ENCODE measurements at places on chromosomes 1 and 21.

GRCh38 chr1:192860478-192861185, 51.8 kb downstream of the RGS2 start:
- DNase-seq = no peak

GRCh38 chr1:48810740-48811139, 34.0 kb upstream of the BEND5 start:
- no peak for DNase-seq

DNA sequence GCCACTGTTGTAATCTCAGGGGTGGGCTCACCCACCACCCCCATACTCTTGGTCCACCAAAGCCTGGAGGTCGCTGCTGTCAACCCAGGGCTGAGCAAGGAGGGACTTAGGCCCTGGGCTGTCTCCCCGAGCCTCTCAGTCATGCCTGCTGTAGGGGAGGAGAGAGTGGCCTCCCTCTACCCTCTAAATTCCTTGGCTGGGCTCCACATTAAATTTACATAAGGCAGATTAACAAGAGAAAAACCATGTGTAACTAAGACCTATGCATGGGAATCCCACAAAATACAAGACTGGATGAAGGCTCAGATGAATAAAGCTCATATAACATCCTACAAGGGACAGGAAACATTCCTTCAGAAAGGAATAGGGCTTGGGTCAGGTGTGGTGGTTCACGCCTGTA, 1.8 kb upstream of the PIK3CD start:
- DNase-seq = no peak

DNA sequence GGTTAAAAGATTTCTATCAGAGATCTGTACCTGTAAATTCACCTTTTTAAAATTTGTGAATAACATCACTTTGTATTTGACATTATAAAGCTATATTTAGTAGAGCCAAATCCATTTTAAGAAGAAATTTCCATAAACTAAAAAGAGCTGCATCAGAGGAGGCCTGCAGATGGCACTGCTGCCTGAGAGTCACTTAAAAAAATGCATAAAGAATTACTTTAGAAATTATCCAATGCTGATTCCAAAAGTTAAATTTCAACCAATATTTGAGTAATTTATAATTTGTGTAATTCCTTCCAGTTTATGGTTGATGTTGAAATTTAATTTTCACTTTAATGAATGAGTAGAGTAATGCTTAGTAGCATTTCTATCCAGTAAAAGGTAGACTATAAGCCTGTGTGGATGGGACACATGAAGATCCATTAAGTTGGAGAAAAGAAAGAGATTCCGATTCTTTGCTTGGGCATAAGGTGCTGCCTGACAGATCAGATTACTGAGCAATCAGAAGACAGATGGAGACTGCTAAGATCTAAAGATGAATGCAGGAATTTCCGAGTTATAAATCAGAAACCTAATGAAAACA, 20.7 kb upstream of the RPE65 start:
- DNase-seq = no peak

DNA sequence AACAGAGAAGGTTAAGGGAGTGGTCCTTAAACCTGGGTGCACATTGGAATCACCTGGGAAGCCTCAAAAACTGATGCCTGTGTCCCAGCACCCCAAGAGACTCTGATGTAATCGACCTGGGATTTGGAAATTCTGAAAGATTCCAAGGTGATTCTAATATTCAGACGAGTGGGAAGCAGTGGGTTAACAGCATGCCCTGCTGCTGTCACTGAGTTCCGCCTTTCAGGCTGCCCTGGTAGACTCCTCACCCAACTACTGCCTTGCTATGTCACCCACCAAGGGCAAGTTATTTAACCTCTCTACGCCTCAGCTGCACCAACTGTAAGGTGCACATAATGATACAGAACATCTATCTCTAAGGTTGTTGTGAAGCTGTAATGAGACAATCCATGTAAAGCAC, 59.2 kb downstream of the CD34 start:
- no peak for DNase-seq
